ENCODE measurements at places on chromosomes 13 and 19. TPM values are rescaled to one million over a fixed set of nuclear protein-coding genes. Genes with fewer than 3 reads are reported as not detected.

GRCh38 chr19:1251330-1252220 lies 3.2 kb downstream of the MIDN start:
- DNase-seq: peak; percentile 31

GRCh38 chr13:45943120-45943519 lies 91.6 kb upstream of the SIAH3 start:
- no peak for DNase-seq

DNA sequence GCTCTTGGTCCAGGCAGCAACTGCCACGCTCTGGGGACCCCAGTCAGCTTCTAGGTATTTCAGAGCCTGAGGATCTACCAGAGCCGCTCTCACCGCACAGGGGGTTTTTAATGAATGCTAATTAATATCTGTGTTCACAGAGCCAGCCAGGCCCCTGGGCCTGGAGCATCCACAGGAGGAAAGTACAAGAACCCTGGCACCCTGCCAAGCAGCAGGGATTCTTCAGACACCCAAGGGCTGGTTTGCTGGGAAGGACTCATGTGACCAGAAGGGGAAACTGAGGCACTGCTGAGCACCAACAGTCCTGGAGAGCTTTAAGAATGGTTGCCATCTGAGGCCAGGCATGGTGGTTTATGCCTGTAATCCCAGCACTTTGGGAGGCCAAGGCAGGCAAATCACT lies 38.0 kb upstream of the ADGRE5 start:
- no peak for DNase-seq

DNA sequence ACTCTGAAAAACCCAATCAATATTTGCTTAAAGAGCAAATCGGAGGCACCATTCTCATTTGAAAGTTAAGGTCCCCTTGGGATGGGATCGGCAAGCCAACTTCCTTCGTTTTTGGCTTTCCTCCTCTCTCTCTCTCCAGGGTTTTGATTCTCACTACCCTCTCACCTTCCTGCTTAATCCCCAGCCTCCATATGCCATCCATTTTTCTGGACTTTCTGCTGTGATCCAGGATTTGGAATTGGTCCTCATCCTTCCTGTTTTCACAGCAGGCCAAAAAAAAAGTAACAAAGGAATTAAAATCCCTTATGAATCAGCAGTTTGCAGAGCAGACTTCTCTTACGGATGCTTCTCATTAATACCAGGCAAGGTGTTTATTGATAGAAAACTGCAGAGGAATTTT lies 283.1 kb upstream of the TMTC4 start:
- no peak for DNase-seq

GRCh38 chr19:5225486-5226345 lies 114.9 kb downstream of the PTPRS start:
- no peak for DNase-seq

The PSG1 gene
- total RNA-seq: not detected

The INSR gene
- total RNA-seq: 15.5 TPM
